ENCODE measurements at places on chromosomes 16 and 17. TPM values are rescaled to one million over a fixed set of nuclear protein-coding genes. Genes with fewer than 3 reads are reported as not detected.
A peak's percentile ranks its signal among the peaks of the same experiment; 100 is the strongest.

- no peak overlapping the region for H3K27ac ChIP-seq
- H3K4me1 ChIP-seq, result no peaks in the 10 kb centered on the region
- peak overlapping the region; percentile 56 for H3K4me3 ChIP-seq
- no peaks in the 10 kb centered on the region for H3K36me3 ChIP-seq
- no peaks in the 10 kb centered on the region for H3K27me3 ChIP-seq
- no peak for DNase-seq
Observed at GRCh38 chr17:30831257-30831656, 509 bp upstream of the ATAD5 start.

The CD300H gene
- not detected for total RNA-seq

DNA sequence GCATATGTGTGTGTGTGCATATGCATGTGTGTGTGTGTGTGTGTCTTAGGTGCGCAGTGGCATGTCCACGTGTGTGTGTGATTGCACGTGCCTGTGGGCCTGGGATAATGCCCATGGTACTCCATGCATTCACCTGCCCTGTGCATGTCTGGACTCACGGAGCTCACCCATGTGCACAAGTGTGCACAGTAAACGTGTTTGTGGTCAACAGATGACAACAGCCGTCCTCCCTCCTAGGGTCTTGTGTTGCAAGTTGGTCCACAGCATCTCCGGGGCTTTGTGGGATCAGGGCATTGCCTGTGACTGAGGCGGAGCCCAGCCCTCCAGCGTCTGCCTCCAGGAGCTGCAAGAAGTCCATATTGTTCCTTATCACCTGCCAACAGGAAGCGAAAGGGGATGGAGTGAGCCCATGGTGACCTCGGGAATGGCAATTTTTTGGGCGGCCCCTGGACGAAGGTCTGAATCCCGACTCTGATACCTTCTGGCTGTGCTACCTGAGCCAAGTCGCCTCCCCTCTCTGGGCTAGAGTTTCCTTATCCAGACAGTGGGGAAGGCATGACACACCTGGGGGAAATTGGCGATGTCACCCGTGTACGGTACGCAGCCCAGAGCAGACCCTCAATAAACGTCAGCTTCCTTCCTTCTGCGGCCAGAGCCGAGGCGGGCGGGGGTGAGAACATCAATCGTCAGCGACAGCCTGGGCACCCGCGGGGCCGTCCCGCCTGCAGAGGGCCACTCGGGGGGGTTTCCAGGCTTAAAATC is 47.6 kb downstream of the IL21R start:
- no peak for DNase-seq
- H3K27me3 ChIP-seq, result no peaks in the 10 kb centered on the region
- H3K27ac ChIP-seq, result no peak overlapping the region
- no peaks in the 10 kb centered on the region for H3K4me1 ChIP-seq
- no peaks in the 10 kb centered on the region for H3K36me3 ChIP-seq

The AHSP gene
- total RNA-seq, result 4.7 TPM

The CNEP1R1 gene
- total RNA-seq, result 25.0 TPM

- H3K27me3 ChIP-seq, result no peaks in the 10 kb centered on the region
- H3K36me3 ChIP-seq, result no peaks in the 10 kb centered on the region
- H3K4me1 ChIP-seq, result no peaks in the 10 kb centered on the region
- no peak overlapping the region for H3K4me3 ChIP-seq
- DNase-seq, result no peak
Observed at GRCh38 chr17:28968914-28969295, 17.6 kb upstream of the PHF12 start.

DNA sequence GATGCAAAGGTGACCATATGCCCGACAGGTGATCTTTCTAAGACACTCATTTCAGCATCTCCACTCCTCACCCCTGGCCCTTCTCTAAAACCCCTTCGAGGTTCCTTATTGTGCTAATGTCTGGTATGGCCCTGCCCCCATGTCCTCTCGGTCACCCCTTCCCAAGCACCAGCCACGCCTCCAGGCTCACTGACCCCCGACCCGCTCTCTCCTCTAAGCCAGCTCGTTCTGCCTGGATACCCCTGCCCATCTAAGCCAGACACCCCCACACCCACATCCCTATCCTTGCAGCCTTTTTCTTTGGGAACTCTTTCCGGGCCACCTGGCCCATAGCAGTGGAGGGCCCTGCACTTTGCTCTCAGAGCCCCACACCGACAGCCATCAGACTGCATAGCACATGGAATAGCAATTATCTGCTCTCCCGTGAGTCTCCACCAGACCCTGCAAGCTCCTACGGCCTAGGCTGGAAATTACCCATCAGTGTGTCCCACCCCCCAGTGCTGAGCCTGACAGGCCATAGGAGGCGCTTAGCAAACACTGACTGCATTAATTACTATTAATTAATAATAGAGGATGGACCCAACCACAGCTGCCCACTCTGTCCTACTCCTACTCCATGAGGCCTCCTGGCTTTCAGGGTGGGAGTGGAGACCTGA is 176.7 kb downstream of the TMEM132E start:
- no peak overlapping the region for H3K27ac ChIP-seq
- no peak for DNase-seq
- no peaks in the 10 kb centered on the region for H3K4me1 ChIP-seq
- H3K4me3 ChIP-seq, result no peak overlapping the region

DNA sequence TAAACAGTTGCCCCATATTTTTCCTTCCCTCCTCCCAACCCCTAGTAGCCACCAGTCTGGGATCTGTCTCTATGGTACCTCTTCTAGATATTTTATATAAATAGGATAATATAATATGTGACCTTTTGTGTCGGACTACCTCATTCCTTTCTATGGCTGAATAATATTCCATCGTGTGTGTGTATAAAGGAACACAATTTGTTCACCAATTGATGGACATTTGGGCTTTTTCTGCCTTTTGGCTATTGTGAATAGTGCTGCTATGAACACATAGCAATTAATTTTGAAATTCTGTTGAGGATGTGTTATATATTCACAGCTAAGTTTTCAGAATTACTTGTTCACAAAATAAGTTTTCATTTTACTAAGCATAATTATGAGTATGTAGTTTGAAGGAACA is 2.5 kb downstream of the NFATC3 start:
- H3K27me3 ChIP-seq, result no peaks in the 10 kb centered on the region
- H3K27ac ChIP-seq, result no peak overlapping the region
- no peak overlapping the region for H3K4me3 ChIP-seq
- no peaks in the 10 kb centered on the region for H3K4me1 ChIP-seq
- H3K36me3 ChIP-seq, result no peaks in the 10 kb centered on the region

DNA sequence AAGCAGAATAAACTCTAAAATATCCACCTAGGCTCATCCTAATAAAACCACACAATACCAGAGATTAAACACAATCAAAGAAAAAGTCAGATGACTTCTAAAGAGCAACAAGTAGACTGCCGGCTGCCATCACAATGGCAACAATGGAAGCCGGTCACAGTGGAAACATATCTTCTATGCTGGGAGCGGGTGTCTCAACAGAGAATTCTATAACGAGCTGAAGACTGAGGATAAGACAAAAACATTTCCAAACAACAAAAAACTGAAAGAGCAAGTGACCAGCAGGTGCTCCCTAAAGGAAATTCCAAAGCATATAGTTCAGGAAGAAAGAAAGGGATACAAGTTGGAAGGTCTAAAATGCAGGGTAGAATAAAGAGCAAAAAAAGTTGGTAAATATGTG is 8.9 kb downstream of the NSMCE1 start:
- no peak overlapping the region for H3K4me3 ChIP-seq
- H3K27me3 ChIP-seq, result no peaks in the 10 kb centered on the region
- no peak overlapping the region for H3K27ac ChIP-seq
- no peaks in the 10 kb centered on the region for H3K4me1 ChIP-seq

- no peak overlapping the region for H3K27ac ChIP-seq
- no peaks in the 10 kb centered on the region for H3K27me3 ChIP-seq
- no peak overlapping the region for H3K4me3 ChIP-seq
- H3K36me3 ChIP-seq, result no peaks in the 10 kb centered on the region
- no peaks in the 10 kb centered on the region for H3K4me1 ChIP-seq
Observed at GRCh38 chr16:54178478-54178976, 108.1 kb downstream of the IRX3 start.

The NOS2 gene
- 0.48 TPM for total RNA-seq

DNA sequence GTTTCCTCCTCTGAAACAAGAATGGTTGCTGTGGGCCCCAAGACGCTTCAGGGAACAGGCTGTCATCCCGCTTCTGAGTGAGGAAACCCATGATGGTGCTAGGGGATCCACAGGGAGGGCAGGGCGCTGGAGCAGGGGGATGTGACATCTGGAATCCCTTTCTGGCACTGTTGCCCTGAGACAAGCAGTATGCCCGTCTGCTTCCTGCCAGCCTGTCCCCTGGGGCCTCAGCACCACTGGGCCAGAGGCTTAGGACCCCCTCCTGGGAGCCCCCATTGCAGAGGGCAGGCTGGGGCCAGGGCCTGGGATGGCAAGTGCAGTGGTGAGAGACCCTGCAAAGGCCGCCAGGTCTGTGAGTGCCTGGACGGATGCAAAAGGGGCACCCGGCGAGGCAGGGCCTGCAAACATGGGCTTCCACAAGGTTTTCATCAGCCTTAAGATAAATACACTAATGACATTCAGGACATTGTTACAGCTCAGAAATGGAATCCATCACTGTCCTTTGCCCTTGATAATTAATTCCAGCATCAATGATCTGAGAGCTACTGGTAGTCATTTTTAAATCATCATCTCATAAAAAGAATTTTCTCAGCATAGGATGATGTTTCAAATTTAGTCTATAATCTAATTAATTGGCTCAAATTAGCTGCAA is 51.6 kb downstream of the PRMT7 start:
- no peaks in the 10 kb centered on the region for H3K27me3 ChIP-seq
- no peak for DNase-seq
- no peaks in the 10 kb centered on the region for H3K4me1 ChIP-seq
- H3K27ac ChIP-seq, result no peak overlapping the region

The ZC3H18 gene
- total RNA-seq, result 38.5 TPM

- no peaks in the 10 kb centered on the region for H3K4me1 ChIP-seq
- H3K27me3 ChIP-seq, result no peaks in the 10 kb centered on the region
- no peak overlapping the region for H3K4me3 ChIP-seq
- H3K27ac ChIP-seq, result no peak overlapping the region
- peaks cover 2% of the 10 kb centered on the region for H3K36me3 ChIP-seq
- peak; percentile 62 for DNase-seq
Observed at GRCh38 chr17:28385037-28385400, 13.5 kb downstream of the SARM1 start.

GRCh38 chr16:77668201-77668600 is 54.1 kb upstream of the NUDT7 start:
- H3K36me3 ChIP-seq, result no peaks in the 10 kb centered on the region
- H3K27me3 ChIP-seq, result peaks cover 3% of the 10 kb centered on the region
- no peak overlapping the region for H3K27ac ChIP-seq
- no peaks in the 10 kb centered on the region for H3K4me1 ChIP-seq

- no peak for DNase-seq
- H3K27me3 ChIP-seq, result peaks cover 3% of the 10 kb centered on the region
- no peak overlapping the region for H3K27ac ChIP-seq
- no peak overlapping the region for H3K4me3 ChIP-seq
Observed at GRCh38 chr16:22751685-22752084, 62.3 kb upstream of the HS3ST2 start.

- H3K27me3 ChIP-seq, result no peaks in the 10 kb centered on the region
- no peaks in the 10 kb centered on the region for H3K36me3 ChIP-seq
- H3K4me3 ChIP-seq, result no peak overlapping the region
Observed at GRCh38 chr17:5942687-5943086, 127.5 kb upstream of the WSCD1 start.

GRCh38 chr17:65366102-65366844 is 195.2 kb downstream of the AXIN2 start:
- H3K4me3 ChIP-seq, result no peak overlapping the region
- no peak for DNase-seq
- H3K27me3 ChIP-seq, result no peaks in the 10 kb centered on the region
- H3K27ac ChIP-seq, result no peak overlapping the region
- H3K4me1 ChIP-seq, result no peaks in the 10 kb centered on the region

DNA sequence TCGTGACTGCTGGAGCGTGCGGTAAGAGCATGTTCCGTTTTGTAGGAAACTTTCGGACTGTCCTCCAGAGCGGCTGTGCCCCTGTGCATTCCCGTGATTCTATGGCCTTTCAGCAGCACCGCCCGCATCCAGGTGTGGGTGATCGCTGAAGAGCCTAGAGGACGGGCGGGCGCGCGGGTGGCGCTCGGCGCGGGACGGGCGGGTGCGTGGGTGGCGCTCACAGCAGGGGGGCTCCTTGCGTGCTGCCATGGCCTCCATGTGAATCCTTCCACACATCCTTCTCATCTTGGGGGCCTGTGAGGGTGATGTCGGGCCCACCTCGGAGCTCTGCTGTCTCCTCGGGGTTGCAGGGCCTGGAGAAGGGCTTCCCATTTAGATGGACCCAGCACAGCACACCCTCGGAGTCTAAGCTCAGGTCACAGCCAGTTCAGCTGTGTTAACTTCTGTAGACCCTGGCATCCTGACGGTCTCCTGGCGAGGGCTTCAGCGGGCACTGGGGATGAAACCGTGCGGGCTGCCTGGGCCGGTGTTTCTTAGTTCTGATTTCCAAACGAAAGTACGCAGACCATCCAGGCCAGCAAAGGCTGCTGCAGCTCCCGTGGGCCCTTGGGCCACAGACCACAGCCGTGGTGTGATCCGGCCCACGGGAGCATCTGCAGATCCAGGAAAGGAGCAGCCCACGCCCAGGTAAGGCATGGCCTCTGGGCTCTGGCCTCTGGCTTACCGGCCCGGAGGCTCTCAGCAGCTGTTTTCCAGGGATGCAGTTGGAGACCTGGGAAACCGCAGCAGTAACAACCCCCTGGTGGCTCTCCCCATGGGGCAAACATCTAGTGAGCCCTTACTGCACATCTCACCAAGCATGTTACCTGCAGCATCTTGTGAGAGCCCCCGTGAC is 339.4 kb downstream of the FOXL1 start:
- H3K27ac ChIP-seq, result no peak overlapping the region
- H3K27me3 ChIP-seq, result no peaks in the 10 kb centered on the region
- no peaks in the 10 kb centered on the region for H3K4me1 ChIP-seq
- H3K36me3 ChIP-seq, result no peaks in the 10 kb centered on the region

The CPHXL2 gene
- total RNA-seq, result not detected

The RNF112 gene
- 5.4 TPM for total RNA-seq

DNA sequence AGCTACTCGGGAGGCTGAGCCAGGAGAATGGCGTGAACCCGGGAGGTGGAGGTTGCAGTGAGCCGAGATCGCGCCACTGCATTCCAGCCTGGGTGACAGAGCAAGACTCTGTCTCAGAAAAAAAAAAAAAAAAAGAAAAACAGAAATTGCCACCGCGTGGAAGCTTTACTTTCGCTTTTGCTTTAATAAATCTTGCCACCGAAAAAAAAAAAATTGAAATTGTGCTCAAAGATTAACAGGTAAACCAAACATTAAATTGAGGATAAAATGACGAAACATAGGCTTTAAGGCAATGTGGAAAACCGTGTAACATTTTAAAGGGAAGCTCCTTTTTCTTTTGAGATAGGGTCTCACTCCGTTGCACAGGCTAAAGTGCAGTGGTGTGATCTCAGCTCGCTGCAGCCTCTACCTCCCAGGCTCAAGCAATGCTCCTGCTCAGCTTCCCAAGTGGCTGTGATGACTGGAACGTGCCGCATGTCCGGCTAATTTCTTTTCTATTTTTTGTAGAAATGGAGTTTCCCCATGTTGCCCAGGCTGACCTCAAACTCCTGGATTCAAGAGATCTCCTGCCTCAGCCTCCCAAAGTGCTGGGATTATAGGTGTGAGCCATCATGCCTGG is 40.1 kb downstream of the ZNF276 start:
- no peaks in the 10 kb centered on the region for H3K27me3 ChIP-seq
- H3K36me3 ChIP-seq, result no peaks in the 10 kb centered on the region
- no peaks in the 10 kb centered on the region for H3K4me1 ChIP-seq
- no peak overlapping the region for H3K4me3 ChIP-seq
- H3K27ac ChIP-seq, result no peak overlapping the region

Data from aorta (tissue), 5 donors.